ENCODE measurements at places on chromosomes 12 and 14.

- DNase-seq = no peak
Measured at GRCh38 chr12:21155522-21156351, 24.7 kb downstream of the SLCO1B1 start.

GRCh38 chr12:73902260-73902659 lies 635.4 kb upstream of the ATXN7L3B start:
- DNase-seq = no peak

GRCh38 chr14:85247071-85247470 lies 282.9 kb upstream of the FLRT2 start:
- DNase-seq = no peak

GRCh38 chr14:70827752-70828151 lies 18.4 kb upstream of the MAP3K9 start:
- no peak for DNase-seq

DNA sequence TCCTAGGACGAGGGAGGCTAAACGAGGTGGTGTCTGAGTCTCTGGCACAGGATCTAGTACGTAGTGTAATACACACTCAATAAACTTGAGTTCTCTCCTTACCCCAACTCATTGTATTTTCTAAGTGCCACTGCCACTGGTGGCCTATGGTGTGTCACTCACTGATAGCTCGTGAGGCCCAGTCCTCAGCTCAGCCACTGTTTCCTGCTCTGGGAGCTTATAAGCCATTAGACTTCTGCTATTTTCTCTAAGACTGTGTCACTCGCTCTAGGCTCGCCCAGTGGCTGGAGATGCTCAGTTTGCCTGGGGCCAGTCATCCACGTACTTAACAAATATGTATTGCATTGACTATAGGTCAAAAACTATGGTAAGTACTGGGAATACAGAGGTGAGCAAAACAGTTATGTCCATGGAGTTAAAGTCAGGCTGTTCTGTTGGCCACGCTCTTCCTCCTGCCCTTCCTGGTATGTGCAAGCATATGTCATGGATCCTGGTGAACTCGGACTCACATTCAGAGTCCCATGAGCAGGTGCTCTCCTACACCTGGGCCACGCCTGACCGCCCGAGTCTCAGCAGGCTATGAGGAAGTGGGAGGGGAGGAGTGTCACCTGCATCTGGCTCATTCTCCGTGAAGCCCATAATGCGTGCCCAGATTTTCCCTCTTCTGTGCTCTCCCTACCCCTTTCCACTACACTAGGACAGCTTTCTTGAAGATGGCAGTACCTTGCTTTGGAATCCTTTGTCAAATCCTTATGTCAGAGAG lies 41.6 kb downstream of the DEGS2 start:
- no peak for DNase-seq

- DNase-seq = no peak
Measured at GRCh38 chr12:94982456-94982855, 21.0 kb downstream of the NDUFA12 start.

DNA sequence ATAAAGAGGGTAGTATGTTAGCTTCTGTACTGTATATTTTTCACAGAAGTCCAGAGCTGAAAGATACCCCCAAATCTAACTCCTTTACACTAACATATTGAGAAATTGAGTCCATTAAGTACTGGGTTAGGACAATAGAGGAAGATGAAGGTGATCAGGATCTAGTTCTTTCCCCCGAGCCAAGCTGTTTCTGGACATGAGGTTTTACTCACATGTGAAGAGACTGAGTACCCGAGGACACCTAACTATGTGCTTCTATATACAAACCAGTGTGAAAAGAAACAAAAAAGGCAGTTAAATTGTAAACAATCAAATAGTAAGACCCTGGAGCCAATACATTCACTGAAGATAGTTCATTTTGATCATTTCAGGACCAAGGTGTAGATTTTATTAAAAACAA lies 3.8 kb upstream of the TRHDE start:
- no peak for DNase-seq

DNA sequence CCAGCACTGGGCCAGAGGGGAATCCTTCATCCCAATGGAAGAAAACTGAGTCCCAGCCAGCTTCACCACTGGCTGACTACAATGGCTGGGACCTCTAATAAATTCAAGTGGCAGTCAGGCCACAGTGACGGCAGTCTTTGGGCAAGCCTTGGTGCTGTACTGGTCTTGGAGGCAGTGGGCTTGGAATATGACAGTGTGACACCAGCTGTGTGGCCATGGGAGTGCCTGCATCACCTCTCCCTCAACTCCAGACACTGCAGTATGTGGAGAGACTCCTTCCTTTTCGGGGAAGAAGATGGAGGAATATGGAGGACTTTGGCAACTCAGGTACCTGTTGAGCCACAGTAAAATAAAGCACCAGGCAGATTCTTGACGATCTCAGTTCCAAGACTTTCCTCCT lies 16.0 kb upstream of the CD163L1 start:
- DNase-seq = no peak

DNA sequence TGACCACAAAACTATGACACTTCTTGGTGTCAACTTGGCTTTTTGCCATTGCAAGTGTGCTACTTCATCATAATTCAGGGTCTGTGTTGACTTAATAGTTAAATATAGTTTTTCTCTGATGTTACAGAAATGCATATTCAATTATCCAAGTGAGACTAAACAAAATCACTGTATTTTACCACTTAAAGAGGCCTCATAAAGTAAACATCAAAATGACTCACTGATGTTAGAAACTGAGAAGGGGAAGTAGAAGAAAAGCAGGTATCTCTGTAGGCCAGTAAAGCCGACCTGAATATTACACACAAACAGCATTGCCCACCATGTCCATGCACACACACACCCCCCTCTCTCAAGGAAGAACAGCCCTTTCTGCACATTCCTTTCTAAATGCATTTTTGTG lies 55.4 kb downstream of the RPAP3 start:
- no peak for DNase-seq

- DNase-seq = no peak
Measured at GRCh38 chr14:53968726-53969125, 12.1 kb upstream of the BMP4 start.

DNA sequence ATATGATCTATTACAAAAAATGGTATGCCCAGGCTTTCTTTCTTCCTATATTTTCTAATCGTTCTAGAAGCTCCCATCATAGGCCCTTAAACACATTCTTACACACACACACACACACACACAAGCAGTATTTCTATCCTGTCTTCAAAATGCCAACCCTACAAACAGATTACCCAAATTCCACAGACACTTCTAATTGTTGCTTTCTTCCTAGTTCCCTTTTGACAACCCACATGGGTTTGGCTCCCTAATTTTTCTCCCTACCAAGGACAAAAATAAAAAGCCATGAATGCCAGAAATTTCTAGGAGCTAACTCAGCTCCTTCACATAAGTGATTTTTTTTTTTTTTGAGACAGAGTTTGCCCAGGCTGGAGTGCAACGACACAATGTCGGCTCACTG lies 60.3 kb upstream of the NTF3 start:
- DNase-seq = no peak

GRCh38 chr12:29578070-29578469 lies 80.6 kb upstream of the OVCH1 start:
- DNase-seq = no peak

GRCh38 chr14:63605041-63605532 lies 36.6 kb downstream of the WDR89 start:
- no peak for DNase-seq

Data from stimulated activated CD8-positive, alpha-beta memory T cell treated with anti-CD3 and anti-CD28 coated beads, Interleukin-7, amount 100 ng/mL, for 24 hours (primary cell).